Hair follicle dermal papilla cell (primary cell): ENCODE measurements at places on chromosomes 7 and 10. TPM values are rescaled to one million over a fixed set of nuclear protein-coding genes. Genes with fewer than 3 reads are reported as not detected.

Gene FBXO24
- total RNA-seq, result 0.32 and 1.2 TPM in 2 replicates

Gene PRPS1L1
- total RNA-seq, result not detected in 2 replicates

Gene ELN
- total RNA-seq, result 36.6 and 38.0 TPM in 2 replicates

Gene SPDYE9
- not detected in 2 replicates for total RNA-seq

Gene COMMD3
- total RNA-seq, result 28.1 and 30.3 TPM in 2 replicates

Gene CTAGE4
- total RNA-seq, result 0.49 and 1.9 TPM in 2 replicates

Gene FLNC
- total RNA-seq, result 87.9 and 107 TPM in 2 replicates

Gene IFIT1B
- total RNA-seq, result under 0.01 TPM in 1 of 2 replicates, not detected in the other

Gene GNGT1
- total RNA-seq, result not detected in 2 replicates

Gene EBF3
- total RNA-seq, result 0.97 and 2.7 TPM in 2 replicates

Gene ZNF33B
- 7.7 and 13.3 TPM in 2 replicates for total RNA-seq

Gene COX19
- 10.0 and 10.4 TPM in 2 replicates for total RNA-seq

Gene OPN4
- not detected in 2 replicates for total RNA-seq

Gene INA
- 12.8 and 13.0 TPM in 2 replicates for total RNA-seq

Gene SEC24C
- 57.6 and 59.7 TPM in 2 replicates for total RNA-seq

Gene CAMK2B
- total RNA-seq, result not detected in 2 replicates

Gene CLEC5A
- total RNA-seq, result not detected in 2 replicates

Gene CNPY1
- not detected in 2 replicates for total RNA-seq

Gene CC2D2B
- total RNA-seq, result under 0.01 and 0.32 TPM in 2 replicates

Gene CPA2
- total RNA-seq, result not detected in 2 replicates

Gene IDI2
- not detected in 2 replicates for total RNA-seq

Gene C10orf67
- 0.12 and 0.16 TPM in 2 replicates for total RNA-seq

Gene SEC61A2
- total RNA-seq, result 10.1 and 12.8 TPM in 2 replicates

Gene PRLHR
- not detected in 2 replicates for total RNA-seq

Gene STOX1
- total RNA-seq, result under 0.01 and 0.12 TPM in 2 replicates

Gene NUDT1
- total RNA-seq, result 14.8 and 23.4 TPM in 2 replicates

Gene SEM1
- total RNA-seq, result 11.2 and 11.5 TPM in 2 replicates

Gene PIP
- not detected in 2 replicates for total RNA-seq

Gene CACNB2
- total RNA-seq, result 0.73 and 0.97 TPM in 2 replicates

Gene GRID2IP
- 0.12 TPM in 1 of 2 replicates, not detected in the other for total RNA-seq

Gene PNLIP
- total RNA-seq, result not detected in 2 replicates

Gene MYPN
- 0.81 and 1.1 TPM in 2 replicates for total RNA-seq

Gene GJD4
- total RNA-seq, result 0.16 TPM in 1 of 2 replicates, not detected in the other

Gene FMC1
- total RNA-seq, result 4.6 and 5.4 TPM in 2 replicates

Gene TMEM176B
- 0.97 and 47.9 TPM in 2 replicates for total RNA-seq

Gene GPR15LG
- total RNA-seq, result not detected in 2 replicates

Gene PRPF18
- 24.8 TPM in 2 replicates for total RNA-seq

Gene STK31
- under 0.01 TPM in 1 of 2 replicates, not detected in the other for total RNA-seq

Gene DMBT1
- 0.12 and 0.16 TPM in 2 replicates for total RNA-seq

Gene ZNF425
- total RNA-seq, result 2.6 and 3.4 TPM in 2 replicates

Gene FOXL3
- total RNA-seq, result not detected in 2 replicates

Gene CAV1
- 656 and 917 TPM in 2 replicates for total RNA-seq

Gene ORAI2
- total RNA-seq, result 53.9 and 58.0 TPM in 2 replicates

Gene ARHGAP21
- 240 and 270 TPM in 2 replicates for total RNA-seq

Gene TRPV5
- total RNA-seq, result not detected in 2 replicates

Gene TEX47
- total RNA-seq, result not detected in 2 replicates

Gene PHYHIPL
- total RNA-seq, result not detected in 2 replicates

Gene ZCWPW1
- 1.6 and 2.1 TPM in 2 replicates for total RNA-seq

Gene OR6V1
- not detected in 2 replicates for total RNA-seq

Gene SFTPD
- total RNA-seq, result not detected in 2 replicates

Gene CALHM3
- total RNA-seq, result not detected in 2 replicates

Gene TMEM236
- 0.16 TPM in 1 of 2 replicates, not detected in the other for total RNA-seq

Gene PNLIPRP3
- 0.12 TPM in 1 of 2 replicates, not detected in the other for total RNA-seq

Gene PTPRE
- 16.3 and 16.9 TPM in 2 replicates for total RNA-seq

Gene ANKRD22
- total RNA-seq, result 0.16 TPM in 1 of 2 replicates, not detected in the other

Gene HTRA1
- 389 and 428 TPM in 2 replicates for total RNA-seq

Gene BMPER
- 93.3 and 132 TPM in 2 replicates for total RNA-seq
